ENCODE measurements at places on chromosomes 3 and 15. TPM values are rescaled to one million over a fixed set of nuclear protein-coding genes. Genes with fewer than 3 reads are reported as not detected.

The GRM2 gene
- 0.44 TPM for total RNA-seq

The TCF12 gene
- total RNA-seq, result 140 TPM

The PTH1R gene
- not detected for total RNA-seq

The GREM1 gene
- not detected for total RNA-seq

The LNP1 gene
- total RNA-seq, result 1.2 TPM

The P2RY13 gene
- not detected for total RNA-seq

The SI gene
- not detected for total RNA-seq

The FANCD2OS gene
- not detected for total RNA-seq

The BLM gene
- total RNA-seq, result 2.8 TPM

The KNG1 gene
- total RNA-seq, result not detected

The ZNF385D gene
- 1.5 TPM for total RNA-seq

The SCAANT1 gene
- not detected for total RNA-seq
